ENCODE measurements at places on chromosomes 5 and 9.

GRCh38 chr9:36461323-36461722 lies 61.3 kb upstream of the RNF38 start:
- no peak for DNase-seq

DNA sequence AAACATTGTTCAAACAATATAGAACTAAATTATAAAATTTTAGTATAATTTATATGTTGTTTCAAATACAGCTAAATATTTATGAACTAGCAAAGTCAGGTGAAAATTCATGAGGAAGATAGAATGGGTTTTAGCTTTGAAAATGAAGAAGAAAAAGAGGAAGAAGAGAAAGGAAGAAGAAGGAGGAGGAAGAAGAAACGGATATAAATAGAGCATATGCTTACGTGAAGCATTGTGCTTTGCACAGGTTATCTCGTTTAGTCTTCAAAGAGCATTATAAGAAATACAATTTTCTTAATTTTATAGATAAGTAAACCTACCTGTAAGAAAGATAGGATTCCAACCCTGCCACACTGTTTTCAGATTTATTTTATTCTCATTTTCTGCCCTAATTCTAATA lies 620.6 kb upstream of the DAB2 start:
- DNase-seq = no peak

- DNase-seq = no peak
Observed at GRCh38 chr5:158525663-158526062, 574.1 kb downstream of the EBF1 start.

- DNase-seq = no peak
Observed at GRCh38 chr9:18507151-18507550, 33.2 kb downstream of the ADAMTSL1 start.

- DNase-seq = no peak
Observed at GRCh38 chr9:108274971-108275370, 580.8 kb downstream of the ACTL7B start.

DNA sequence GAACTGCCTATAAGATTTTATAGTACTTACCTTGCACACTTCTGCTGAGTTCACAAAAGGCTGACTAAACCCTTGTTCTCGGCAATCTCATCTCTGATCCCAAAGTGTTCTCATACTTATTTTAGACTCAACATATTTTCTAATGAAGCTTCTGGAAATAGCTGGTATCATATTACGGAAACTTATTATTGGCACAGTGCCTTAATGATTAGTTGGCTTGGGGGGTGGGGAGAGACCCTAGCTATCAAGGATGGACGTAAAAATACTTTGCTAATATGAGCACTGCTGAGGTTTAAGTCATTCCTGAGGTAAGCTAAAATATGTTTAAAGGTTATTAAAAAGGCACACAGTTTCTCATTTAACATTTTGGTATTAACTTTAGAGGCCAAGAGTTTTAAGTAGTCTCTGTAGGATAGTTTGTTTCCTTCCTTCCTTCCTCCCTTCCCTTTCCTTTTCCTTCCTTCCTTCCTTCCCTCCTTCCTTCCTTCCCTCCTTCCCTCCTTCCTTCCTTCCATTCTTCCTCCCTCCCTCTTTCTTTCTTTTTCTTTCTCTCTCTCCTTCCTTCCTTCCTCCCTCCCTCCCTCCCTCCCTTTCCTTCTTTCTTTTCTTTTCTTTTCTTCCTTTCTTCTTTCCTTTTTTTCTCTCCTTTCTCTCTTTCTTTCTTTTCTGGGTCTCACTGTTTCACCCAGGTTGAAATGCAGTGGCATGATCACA lies 31.5 kb downstream of the ZSWIM6 start:
- DNase-seq = no peak

- DNase-seq = no peak
Observed at GRCh38 chr9:71929223-71929622, 17.8 kb downstream of the C9orf85 start.

DNA sequence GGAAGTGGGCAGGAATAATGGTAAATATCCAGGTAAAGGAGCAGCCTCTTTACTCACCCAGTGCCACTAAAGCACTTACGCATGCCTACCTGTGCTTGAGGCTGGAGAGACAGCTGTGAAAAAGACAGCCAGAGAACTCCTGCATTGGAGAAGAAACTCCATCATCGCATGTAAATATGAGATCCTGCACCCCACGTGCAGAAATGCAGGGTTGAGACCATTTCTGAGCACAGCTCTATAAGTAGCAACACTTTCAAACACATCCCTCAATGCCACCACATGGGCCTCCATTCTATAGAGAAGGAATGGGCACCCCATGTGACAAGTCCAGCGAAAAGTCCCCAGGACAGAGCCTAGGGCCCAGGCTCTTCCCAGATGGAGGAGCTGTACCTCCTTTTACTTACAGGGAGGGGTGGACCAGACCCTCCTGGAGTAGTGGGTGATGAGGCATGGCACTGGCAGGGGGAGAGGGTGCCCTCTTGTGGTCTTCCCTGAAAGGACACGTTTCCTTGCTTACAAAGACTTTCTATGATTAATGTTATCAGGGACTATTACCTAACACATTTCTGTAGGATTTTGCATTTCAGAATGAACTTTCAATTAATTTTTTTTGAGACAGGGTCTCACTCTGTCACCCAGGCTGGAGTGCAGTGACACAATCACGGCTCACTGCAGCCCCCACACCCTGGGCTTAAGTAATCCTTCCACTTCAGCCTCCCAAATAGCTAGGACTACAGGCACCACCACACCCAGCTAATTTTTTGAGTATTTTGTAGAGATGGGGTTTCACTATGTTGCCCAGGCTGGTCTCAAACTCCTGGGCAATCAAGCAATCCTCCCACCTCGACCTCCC lies 55.3 kb upstream of the IL17B start:
- no peak for DNase-seq

DNA sequence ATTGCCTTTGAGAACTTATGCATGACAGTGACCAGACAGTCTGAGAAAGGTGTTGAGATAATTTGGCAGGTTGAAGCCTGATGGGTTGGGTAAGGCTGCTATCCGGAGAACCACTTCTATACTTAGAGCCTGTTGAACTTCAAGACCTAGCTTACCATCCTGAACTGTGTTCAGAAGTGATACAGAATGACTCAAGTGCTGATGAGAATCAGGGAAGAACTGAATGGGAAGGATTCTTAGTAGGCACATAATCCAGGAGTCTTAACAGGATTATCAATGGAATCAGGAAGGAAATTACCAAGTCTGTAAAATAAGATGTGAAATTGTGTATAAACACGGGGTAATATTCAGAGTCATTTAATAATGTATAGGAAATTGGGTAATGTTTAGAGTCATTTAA lies 9.0 kb upstream of the PAPPA start:
- no peak for DNase-seq
